Kidney epithelial cell (primary cell): ENCODE measurements at places on chromosomes 2 and 18. TPM values are rescaled to one million over a fixed set of nuclear protein-coding genes. Genes with fewer than 3 reads are reported as not detected.

- DNase-seq = no peak
Observed at GRCh38 chr2:181770150-181770549, 89.8 kb upstream of the NEUROD1 start.

DNA sequence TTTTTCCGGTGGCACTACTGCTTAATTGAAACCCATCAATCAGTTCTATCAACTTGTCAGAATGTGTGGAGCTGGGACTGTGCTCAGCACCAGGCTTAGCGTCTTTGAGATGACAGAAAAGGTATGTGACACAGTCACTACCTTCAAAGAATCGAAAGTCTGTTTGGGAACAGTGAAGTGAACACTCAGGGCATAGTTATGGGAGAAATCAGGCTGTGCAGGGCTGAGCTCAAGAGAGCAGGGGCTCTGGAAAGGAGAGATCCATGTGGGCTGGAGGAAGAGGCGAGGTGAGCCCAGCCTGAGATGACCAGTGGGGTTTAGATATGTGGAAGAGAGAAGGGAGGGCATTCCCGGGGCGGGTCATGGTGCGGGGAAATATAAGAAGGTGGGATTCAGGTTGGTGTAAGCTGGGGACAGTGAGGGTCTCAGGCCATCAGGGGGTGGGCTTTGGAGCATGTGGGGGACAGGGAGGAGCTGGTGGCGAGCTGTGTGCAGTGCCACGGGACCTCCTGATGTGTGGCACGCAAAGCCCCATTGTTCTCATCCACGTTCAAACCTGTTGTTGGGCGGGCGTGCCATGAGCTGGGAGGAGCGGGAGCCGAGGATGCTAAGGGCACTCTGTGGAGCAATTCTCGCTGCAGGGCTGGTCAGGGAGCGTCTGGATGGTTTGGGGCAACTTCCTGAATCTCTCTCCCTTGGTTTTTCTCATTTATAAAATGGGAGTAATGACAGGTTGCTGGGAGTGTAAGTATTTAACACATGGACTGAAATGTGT is 72.5 kb downstream of the VAPA start:
- no peak for DNase-seq

DNA sequence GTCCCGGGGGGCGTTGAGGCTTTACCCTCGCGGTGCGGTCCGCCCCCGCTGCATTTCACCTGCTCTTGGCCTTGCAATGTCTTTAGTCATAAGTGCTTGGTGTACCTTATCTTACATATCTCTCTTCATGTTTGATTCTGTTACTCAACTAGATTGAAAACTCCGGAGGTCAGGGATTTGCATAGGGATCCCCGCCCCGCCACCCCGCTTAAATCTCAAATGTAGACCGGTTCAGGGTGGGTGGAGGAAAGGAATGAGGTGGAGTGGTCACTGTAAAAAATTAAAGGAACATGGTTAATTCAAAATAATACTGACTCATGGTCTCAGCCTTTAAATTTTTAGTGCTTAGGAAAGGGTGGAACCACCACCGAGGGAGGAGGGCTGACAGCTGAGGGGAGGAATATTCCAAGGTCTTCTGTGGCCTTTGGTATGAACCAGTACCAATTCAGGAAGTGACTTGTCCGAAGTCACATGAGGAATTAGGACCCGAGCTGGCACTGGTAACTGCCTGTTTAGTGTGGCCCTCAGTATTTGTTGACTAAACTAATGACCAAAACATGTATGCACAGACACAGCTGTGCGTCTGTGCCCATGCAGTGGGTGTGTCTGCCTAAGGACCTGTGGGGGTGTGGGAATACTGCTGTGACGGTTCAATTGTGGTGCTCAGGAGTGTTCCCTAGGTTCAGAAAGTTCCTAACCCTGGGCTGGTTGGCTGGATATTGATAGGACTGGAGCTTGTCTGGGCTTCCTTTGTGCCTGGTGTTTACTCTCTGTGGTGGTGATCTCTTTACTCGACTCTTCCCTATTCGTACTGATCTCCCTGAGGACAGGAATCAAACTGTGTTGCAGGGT is 1.0 kb downstream of the PLEKHB2 start:
- DNase-seq = no peak

Gene LYPD6
- total RNA-seq = 3.4 and 3.7 TPM in 2 replicates

Gene DPP4
- 61.6 and 78.9 TPM in 2 replicates for total RNA-seq

Gene MYOM1
- 0.04 and 0.34 TPM in 2 replicates for total RNA-seq
